ENCODE measurements at places on chromosomes 3 and 15.

DNA sequence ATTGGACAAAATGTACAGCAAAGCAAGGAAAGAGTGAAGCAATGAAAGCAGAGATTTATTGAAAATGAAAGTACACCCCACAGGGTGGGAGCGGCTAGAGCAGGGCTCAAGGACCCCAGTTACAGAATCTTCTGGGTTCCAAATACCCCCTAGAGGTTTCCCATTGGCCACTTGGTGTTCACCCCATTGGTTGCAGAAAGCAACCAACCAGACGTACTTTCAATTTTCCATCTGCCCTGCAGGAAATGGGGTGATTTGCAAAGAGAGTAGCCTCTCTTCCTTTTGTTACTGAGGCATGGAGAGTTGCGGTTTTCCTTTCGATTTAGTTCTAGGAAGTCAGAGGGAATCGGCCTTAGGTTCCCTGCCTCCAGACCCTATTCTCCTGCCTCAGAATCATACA lies 2.4 kb downstream of the PML start:
- no peak for DNase-seq

GRCh38 chr15:29788433-29789034 lies 33.7 kb downstream of the TJP1 start:
- DNase-seq = no peak

- DNase-seq = no peak
Observed at GRCh38 chr3:118803096-118803476, 231.6 kb downstream of the IGSF11 start.

GRCh38 chr3:166211451-166211850 lies 374.2 kb upstream of the BCHE start:
- DNase-seq = no peak

DNA sequence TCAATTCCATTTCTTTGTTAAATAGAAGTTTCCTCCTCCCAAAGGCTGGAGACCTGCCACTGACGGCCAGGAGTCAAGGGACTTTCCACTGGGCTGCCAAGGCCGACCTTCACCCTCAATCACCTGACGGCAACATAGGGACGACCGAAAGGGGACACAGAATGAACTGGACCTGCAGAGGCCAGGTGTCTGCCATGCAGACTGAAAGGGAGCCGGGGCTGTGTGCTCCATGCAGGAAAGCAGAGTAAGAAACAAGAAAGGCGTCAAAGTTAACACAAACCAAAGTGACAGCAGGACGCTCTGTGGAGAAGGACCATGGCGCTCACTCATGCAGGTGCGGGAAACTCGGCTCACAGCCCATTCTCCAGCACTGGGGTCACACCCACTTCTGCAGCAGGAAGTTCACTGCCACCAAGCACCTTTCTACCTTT lies 26.1 kb downstream of the ZXDC start:
- no peak for DNase-seq

- DNase-seq = no peak
Observed at GRCh38 chr3:193563426-193563825, 8.7 kb upstream of the ATP13A4 start.

DNA sequence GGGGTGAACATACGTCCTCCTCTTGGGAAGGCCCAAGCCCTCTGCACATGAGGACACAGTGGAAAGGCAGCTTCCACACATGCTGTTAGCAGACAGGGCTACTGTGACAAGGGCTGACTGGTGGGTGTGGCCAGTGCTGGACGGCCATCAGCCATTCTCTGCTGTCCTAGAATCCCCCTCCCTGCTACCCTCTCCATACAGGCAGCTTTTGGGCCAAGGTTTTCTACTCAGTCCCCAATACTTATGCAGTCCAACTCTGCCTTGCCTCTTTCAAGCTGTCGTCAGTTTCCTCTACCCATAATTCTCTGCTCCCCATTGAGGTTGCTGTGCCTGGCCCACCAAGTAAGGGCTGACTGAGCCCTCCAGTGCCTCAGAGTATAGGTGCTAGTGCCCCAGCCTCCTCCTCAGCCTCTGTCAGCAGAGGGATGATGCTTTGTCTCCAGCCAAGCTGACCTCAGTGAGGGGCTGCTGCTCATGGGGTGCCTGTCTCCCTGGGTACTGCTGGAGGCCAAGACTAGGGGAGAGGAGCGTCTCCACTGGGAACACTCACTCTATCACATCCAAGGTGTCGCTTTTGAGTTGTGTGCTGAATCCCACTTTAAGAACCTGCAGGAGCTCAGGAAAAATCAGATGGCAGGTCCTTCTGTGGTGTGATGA lies 2.8 kb downstream of the LOXL1 start:
- DNase-seq = no peak

GRCh38 chr3:374459-374858 lies 177.9 kb downstream of the CHL1 start:
- DNase-seq = no peak

DNA sequence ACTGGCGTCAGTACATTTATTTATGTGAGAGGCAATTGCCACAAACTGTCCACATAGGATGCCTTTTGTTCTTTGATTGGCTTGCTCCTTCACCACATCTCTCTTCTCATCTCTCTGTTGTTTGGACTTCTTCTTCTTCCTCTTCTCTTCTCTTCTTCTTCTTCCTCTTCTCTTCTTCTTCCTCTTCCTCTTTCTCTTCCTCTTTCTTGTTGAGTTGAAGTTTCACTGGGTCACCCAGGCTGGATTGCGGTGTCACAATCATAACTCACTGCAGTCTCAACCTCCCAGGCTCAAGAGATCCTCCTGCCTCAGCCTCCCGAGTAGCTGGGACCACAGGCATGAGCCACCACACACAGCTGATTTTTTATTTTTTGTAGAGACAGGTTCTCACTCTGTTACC lies 67.7 kb upstream of the GSK3B start:
- DNase-seq = no peak

GRCh38 chr3:118772547-118773011 lies 262.1 kb downstream of the IGSF11 start:
- DNase-seq = no peak

- DNase-seq = no peak
Observed at GRCh38 chr3:47011371-47011770, 31.9 kb downstream of the NBEAL2 start.

- no peak for DNase-seq
Observed at GRCh38 chr3:138842483-138843188, 7.9 kb upstream of the PIK3CB start.

DNA sequence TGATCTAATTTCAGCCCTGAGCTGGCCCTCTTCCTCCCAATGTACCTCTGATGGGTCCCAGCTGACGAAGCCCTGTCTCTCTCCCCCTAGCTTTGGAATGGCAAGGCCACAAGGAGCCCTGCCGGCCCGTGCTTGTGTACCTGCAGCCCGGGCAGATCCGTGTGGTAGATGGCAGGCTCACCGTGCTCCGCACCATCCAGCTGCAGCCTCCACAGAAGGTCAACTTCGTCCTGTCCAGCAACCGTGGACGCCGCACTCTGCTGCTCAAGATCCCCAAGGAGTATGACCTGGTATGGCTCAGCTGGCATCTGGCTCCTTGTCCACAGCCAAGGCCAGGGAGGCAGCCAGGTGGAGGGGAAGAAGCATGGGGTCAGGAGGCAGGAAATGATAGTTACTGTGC lies 14.2 kb downstream of the DUOX1 start:
- DNase-seq = no peak

- DNase-seq = no peak
Observed at GRCh38 chr3:100615684-100616083, 6.3 kb downstream of the ADGRG7 start.

GRCh38 chr3:36695113-36695768 lies 69.1 kb downstream of the DCLK3 start:
- no peak for DNase-seq

DNA sequence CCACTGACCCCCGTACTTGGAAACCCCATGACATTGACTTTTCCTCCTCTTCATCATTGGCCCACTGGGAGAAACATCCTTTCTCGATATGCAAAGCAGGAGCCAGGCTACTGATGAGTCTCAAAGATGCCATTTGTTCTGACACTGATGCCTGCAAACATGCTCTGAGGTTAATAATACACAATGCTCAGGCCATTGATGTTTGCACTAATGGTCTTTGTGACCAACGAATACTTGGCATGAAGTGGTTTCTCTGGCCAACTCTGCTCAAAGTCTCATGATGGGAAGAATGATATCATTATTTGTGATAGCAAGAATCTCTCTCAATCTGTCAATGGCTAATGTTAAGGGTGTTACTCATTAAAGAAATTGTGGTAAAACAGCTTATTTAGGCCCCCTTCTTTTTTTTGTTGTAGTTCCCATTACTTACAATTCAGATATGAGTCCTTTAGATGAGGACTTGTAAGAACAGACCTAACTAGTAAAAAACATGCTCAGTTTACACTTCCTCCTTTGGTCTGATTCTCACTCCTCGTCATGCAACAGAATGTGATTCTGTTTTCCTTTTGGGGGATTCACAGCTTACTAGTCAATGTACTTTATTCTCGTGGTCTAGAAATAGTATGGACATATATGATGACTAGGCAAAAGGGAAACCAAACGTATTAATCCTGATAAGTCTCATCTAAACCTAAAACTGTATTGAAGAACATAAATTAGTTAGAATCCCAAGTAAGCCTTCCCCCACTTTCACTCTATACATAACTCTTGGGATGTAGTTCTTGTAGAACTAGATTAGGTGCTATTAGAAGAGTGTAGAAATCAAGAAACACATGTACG lies 488.8 kb upstream of the DPPA4 start:
- no peak for DNase-seq

- DNase-seq = no peak
Observed at GRCh38 chr3:28569357-28569756, 220.7 kb upstream of the AZI2 start.

- DNase-seq = no peak
Observed at GRCh38 chr3:125479091-125479490, 40.9 kb downstream of the SNX4 start.

DNA sequence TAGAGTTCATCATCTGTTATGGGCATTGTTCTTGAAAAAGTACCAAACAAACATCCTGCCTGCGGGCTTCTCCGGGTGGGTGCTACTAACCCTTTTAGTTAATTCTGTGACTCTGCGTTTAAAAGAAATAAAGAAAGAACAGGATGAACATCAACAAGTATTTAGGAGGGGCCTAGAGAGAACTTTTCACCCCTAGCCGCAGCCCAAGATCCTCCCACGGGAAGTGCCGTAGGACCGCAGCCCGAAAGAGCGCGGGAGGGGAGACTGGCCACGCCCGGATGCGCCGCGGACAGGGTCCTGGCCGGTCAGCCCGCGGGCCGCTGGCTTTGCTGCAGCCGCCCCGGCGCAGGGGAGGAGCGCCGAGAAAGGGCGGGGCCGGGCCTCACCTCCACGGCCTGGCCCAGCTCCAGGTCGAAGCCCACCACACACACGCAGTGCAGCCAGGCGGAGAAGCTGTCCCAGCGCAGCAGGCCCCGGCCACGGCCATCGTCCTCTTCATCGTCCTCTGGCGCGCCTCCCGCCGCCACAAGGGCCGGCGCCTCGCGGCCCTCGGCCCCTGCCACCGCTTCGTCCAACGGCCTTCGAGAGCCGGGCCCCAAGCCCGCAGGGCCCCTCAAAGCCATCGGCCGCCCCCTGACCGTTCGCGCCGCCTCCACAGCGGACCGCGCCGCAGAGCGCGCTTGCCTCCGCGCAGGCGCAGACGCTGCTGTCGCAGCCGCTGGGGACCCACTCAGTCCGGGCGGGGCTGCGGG lies at the start of gene DENND6A:
TSS of gene DENND6A (minus strand) at position 682 of the 752 bp plus-strand sequence. CDS start at position 623, 59 bp downstream.
- peak; percentile 94 for DNase-seq

DNA sequence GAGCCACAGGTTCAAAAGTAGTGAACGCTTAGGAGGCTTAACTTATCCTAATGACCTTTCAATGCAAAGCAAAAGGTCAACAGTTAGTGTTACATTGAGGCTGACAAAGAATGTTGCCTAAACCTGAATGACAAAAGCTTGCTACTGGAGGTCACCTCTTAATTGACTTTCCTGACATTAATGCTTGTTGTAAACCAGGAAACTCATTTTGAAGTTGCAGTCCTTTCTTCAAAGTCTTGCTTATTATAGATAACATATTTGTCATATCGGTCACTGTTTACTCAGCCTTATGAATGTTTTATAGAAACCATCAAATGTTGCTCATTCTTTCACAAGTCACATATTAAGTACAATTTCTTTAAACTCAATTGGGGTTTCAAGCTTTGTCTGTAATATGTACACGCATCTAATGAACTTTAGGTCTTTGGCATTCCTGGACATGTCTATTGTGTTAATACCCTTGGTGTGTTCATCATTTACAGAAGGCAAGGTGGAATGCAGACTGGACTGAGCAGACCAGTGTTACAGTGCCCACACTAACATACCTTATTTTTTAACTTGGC lies 488.2 kb upstream of the NECTIN3 start:
- no peak for DNase-seq

GRCh38 chr3:109143646-109144045 lies 7.1 kb downstream of the C3orf85 start:
- DNase-seq = no peak

- no peak for DNase-seq
Observed at GRCh38 chr3:118988198-118989130, 46.2 kb downstream of the IGSF11 start.

DNA sequence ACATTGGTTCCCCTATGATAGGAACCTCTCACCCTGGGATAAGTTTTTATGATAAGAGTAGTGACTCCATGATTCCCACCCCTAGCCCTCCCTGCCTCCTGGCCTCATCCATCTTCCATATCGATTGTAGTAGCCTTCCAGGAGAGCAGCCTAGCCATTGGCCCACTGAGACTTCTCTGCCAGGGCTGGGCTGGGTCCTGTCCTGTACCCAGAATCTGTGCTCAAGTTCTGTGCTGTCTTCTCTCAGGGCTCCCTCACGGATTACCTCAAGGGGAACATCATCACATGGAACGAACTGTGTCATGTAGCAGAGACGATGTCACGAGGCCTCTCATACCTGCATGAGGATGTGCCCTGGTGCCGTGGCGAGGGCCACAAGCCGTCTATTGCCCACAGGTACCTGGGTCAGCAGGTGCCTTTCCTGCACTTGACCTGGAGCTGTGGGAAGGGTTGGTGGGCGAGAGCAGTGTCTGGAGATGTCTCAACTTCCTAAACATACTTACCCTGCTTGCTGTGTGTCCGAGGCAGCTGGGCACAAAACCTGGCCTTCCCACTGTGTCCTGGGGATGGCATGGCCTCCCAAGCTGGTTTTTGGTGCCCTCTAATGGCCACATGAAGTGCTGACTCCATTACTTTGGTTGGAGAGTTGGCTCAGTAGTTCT lies 16.6 kb upstream of the EXOG start:
- DNase-seq = peak; percentile 34
